Fibroblast of villous mesenchyme (primary cell): ENCODE measurements at places on chromosomes 11 and 22. TPM values are rescaled to one million over a fixed set of nuclear protein-coding genes. Genes with fewer than 3 reads are reported as not detected.

Gene UNC93B1
- total RNA-seq: 14.7 and 17.7 TPM in 2 replicates

DNA sequence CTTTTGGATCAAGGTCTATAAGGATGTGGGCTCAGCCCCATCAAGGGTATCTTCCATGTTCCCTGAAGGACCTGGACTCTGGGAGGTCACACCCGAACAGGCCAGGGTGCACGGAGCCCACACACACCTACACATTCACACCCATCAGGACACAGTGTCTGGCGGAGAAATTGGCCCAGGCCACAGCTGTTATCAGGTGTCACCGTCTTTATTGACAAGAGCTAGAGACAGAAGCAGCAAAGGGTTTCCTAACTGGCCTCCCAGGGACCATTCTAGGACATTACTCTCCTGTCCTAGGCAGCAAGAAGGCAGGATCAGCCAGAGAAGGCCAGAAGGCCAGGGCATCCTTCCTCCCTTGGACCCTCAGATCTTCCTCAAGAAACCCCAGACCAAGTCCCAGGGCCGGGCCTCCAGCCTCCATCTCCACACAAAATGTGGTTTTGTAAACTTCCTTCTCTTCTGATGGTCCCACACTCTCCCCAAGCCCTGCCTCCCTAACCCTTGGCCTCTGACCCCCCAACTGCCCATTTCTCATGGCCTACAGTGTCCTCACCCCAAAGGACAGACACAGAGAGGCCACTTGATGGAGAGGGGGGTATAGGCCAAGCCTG, 8.1 kb downstream of the SSTR3 start:
- no peak for DNase-seq

DNA sequence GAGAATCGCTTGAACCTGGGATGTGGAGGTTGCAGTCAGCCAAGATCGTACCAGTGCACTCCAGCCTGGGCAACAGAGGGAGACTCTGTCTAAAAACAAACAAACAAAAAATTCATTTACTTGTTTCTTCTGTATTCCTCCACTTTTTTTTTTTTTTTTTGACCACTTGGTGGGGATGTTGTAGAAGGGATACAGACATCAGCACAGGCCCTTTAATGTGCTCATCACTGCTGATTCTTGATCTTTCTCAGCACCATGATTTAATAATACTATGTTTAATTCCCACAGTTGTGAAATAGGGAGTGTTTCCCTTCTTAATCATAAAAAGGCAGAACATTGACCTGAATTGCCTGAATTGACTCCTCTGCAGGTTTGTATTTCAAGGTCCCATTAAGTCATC, 4.5 kb downstream of the TTC9C start:
- peak; percentile 55 for DNase-seq

- peak; percentile 69 for DNase-seq
Measured at GRCh38 chr22:23256986-23257888, 76.9 kb downstream of the BCR start.

GRCh38 chr11:122163053-122163819, 47.2 kb upstream of the BLID start:
- DNase-seq: no peak
